Cardiac fibroblast (primary cell): ENCODE measurements at places on chromosomes 2 and 18.

- no peak for DNase-seq
These were observed 37.8 kb downstream of the ARID5A start for GRCh38 chr2:96574364-96574763.

DNA sequence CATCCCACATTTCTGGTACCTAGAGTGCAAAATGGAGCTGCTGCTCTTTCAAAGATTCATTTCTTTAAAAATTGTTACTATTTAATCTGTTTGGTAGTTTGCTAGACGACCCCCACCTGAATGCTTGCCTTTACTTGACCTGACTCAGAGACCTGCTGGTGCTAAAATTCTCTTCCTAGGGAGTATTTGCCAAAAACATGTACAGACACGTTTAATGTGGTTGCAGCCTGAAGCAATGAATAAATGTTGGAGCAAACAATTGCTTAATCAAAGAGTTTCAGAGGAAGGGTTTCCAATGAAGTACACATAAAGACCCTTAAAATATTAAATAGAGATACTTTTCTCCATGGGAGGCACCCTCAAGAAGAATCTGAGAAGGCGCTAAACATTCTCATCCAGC, 734.4 kb downstream of the CBLN2 start:
- DNase-seq: no peak

DNA sequence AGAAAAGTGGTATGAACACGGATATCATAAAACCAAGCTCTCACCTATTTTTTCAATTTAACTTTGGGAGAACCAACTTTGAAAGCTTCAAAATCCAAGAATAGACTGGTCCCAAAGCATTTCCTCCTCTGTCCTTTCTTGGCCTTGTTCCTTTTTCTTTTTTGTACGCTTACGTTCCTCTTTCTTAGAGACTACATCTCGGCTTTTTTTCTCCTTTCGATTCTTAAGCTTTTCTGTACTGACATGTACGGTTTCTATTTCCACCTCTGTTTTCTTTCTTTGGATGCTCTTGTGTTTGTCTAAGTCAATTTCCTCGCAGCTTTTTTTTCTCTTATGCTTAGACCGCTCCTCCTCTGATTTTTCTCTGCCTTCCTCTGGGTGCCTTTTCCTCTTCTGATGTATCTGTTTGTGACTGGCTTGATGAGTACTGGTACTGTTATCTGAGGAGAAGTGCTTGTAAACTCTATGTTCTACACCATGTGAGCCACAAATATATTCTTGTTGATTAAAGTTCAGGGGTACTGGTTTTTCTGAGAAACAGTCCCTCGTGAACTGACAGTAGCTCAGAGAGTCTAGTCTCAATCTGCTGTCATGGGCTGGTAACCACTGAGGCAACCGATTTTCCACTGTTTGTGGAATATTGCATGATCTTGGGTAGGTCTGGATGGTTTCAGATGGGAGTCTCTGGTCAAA, 11.5 kb upstream of the RNU2-63P start:
- no peak for DNase-seq

DNA sequence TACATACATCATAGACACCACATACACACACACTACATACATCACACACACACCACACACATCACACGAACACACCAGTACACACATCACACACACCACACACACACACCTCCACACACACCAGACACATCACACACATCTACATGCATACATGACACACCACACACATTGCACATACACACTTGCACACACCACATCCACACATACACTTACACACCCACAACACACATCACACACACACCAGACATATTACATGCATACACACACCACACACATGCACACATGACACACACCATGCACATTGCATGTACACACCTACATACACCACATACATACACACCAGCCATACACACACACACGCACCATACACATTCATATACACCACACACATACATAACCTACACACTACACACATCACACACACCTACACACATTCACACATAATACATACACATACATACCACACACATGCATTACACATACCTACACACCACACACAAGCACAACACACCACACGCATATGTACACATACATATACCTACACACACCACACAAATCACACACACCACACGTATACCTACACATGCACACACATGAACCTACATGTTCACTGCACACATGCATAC, 156.5 kb downstream of the NDUFA10 start:
- no peak for DNase-seq

GRCh38 chr2:231708773-231709635, 679 bp downstream of the PTMA start:
- peak; percentile 46 for DNase-seq

DNA sequence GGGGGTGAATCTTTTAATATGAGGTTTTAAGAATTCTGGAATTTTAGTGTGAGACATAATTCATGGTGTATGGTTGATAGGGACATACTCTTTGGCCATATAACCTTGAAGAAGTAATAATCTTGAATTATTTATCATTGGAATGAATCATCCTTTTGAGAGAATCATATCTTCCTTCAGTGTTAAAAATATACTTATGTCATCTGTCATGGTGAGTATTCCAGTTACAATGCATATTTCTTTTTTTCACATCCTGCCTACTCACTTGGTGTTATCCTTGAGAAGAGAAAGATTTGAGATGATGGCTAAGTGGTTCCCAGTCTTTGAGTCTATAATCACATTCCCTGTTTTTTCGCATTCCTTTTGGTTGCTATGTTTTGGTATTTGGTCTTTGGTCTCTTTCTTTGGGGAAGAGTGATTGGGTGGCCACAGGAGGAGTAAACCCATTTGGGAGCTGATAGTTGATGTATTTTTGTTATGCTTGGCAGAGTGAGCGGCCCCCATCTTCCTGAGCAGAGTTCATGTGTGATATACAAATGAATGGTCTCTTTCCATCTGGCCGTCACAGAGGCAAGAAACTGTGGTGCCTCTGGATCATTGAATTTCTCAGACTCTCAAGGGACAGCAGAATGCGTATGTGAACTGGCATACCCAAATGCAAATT, 21.6 kb downstream of the ASAP2 start:
- DNase-seq: peak; percentile 86

- DNase-seq: no peak
These were observed 6.4 kb downstream of the RAB31 start for GRCh38 chr18:9714266-9715087.
